ENCODE measurements at places on chromosomes 4 and X.

GRCh38 chrX:15410947-15411346, 26.7 kb upstream of the VEGFD start:
- DNase-seq = no peak

- no peak for DNase-seq
These were observed 115.7 kb upstream of the TEX13C start for GRCh38 chrX:125203737-125204578.

DNA sequence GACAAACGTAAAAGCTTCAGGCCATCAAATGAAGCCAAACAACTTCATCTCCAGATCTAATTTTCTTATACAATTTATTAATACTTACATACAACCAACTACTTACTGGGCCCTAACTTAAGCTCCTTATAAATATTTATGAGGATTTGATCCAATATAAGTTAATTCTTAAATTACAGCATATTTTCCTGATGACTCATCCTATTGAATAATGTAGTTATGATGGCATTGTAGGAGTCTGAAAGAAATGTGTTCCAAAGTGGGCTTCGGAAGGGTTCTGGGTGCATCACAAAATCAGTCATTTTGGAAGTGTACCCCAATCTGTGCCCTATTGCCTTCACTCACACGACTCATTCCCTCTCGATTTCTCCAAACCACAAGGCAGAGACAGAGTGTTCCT, 455.1 kb upstream of the CTSO start:
- no peak for DNase-seq

DNA sequence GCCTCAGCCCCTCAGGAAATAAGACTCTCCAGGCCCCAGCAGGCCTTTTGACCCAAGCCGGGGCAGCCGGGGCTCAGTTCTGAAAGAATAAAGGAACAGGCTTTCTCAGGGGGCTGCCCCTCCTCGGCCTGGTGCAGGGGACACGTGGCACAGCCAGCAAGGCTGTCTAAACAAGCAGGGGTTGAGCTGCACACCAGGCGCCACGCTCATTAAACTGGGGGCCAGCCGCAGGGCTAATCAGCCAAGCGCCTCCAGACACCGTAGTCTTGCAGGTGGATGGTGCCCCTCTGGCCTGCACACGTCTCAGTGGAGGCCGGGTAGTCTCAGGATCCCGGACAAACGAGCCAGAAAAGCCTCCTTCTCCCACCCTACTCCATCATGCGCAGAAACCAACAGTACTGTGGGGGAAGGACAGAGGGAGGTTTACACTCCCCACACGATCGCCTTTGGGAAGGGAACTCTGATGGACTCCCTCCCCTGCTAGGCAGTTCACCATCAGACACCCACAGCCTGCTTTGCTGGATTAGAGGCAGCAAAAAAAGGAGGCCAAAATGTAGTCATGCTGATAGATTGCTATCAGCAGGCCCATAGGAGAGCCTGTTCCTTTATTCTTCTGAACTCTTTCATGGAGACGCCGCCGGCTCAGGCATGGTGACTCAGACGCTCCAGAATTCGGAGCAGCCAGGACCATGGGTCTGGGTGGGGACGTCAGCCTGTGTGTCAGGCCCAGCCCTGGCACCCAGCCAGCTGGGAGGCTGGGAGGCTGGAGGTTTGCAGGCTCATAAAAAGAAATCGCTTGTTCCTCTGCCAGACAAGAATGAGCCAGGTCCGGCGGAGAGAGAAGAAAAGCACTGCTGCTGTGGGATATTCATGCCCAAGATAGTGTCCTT, 342.4 kb downstream of the BCOR start:
- peak; percentile 95 for DNase-seq

DNA sequence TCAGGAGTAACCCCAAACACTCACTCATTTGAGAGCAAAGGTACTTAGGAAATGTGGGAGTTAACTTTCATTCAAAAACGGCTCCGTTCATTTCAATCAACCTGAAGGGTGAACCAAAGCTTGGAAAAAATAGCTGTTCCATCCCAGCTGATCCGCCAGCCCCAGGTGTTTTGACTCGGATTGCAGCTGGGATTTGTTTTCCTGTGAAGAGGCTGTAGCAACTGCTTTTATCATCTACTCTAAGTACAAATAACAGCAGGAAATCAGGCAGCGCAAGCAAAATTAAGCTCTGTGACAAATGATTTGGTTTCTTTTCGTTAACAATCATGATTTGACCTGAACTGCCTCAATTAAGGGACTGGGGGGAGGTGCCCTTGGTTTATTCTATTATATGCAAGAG, 154.7 kb downstream of the BEND2 start:
- DNase-seq = no peak

- DNase-seq = peak; percentile 72
These were observed 108.4 kb downstream of the DOCK11 start for GRCh38 chrX:118603981-118604380.

- no peak for DNase-seq
These were observed 107.4 kb downstream of the AFF1 start for GRCh38 chr4:87042221-87042620.

- no peak for DNase-seq
These were observed 14.0 kb upstream of the ART3 start for GRCh38 chr4:76060506-76060905.

- DNase-seq = peak; percentile 42
These were observed at the start of gene MAN2B2 for GRCh38 chr4:6574747-6575502. MAN2B2 (plus strand) TSS chr4:6575189; CDS start chr4:6575211, 22 bp downstream.

GRCh38 chrX:82591421-82591820, 916.7 kb upstream of the POU3F4 start:
- DNase-seq = no peak

- no peak for DNase-seq
These were observed 196.0 kb upstream of the DCAF8L1 start for GRCh38 chrX:28177202-28177601.

GRCh38 chr4:53378171-53378482, 686 bp downstream of the FIP1L1 start:
- DNase-seq = no peak

GRCh38 chr4:13627178-13627605, 333 bp downstream of the BOD1L1 start:
- peak; percentile 13 for DNase-seq

GRCh38 chrX:53186351-53186750, 38.7 kb downstream of the KDM5C start:
- DNase-seq = peak; percentile 25

GRCh38 chr4:825063-825970, 612 bp downstream of the CPLX1 start:
- peak; percentile 6 for DNase-seq

DNA sequence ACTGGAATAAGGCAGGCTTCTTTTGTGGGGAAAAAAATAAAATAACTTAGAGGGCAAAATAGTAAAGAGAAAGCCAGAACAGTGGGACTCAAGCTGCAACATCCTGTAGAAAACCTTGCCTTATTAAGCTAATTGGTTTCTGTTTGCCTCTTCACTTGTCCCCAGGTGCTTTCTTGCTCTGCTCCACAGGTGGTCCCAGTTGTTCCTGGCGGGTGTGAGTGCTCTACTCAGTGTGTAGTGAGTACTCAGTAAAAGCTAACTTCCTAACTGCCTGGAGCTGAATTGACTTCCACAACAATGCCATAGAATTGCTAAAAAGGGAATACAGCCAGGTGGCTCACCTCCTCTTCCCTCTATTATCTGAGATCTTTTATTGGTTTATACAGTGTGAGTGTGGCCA, 930.2 kb downstream of the C4orf33 start:
- DNase-seq = no peak

- DNase-seq = peak; percentile 26
These were observed 257.7 kb downstream of the THOC2 start for GRCh38 chrX:123475068-123475724.

DNA sequence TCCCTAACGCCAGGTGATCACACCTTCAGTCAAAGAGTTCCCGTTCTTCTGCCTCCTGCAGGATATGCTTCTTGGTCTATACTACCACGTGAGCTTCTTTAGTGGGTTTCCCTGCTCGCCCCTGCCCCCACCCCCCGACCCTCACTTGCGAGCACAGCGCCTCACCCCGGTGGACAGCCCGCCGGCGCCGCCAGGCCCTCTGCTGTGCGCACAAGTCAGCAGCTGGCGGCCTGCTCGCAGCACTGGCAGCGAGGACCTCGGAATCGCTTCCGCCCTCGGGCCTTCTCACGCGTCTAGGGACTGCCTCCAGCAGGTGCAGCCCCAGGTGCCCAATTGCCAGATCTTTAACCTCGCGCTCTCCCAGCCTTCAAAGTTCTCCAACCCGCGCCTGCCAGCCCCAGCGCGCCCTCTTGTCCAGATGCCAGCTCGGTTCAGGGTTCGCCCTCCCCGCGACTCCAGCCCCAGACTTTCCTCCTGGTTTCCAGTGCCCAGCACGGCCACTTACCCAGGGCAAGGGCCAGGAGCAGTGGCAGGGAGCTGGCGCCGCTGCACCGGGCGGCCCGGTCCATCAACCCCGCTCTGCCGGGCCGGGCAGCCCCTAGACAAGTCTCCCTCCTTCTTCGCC, 454 bp downstream of the BTC start:
- peak; percentile 13 for DNase-seq

- DNase-seq = peak; percentile 33
These were observed 24.2 kb upstream of the UBA6 start for GRCh38 chr4:67725132-67725531.

DNA sequence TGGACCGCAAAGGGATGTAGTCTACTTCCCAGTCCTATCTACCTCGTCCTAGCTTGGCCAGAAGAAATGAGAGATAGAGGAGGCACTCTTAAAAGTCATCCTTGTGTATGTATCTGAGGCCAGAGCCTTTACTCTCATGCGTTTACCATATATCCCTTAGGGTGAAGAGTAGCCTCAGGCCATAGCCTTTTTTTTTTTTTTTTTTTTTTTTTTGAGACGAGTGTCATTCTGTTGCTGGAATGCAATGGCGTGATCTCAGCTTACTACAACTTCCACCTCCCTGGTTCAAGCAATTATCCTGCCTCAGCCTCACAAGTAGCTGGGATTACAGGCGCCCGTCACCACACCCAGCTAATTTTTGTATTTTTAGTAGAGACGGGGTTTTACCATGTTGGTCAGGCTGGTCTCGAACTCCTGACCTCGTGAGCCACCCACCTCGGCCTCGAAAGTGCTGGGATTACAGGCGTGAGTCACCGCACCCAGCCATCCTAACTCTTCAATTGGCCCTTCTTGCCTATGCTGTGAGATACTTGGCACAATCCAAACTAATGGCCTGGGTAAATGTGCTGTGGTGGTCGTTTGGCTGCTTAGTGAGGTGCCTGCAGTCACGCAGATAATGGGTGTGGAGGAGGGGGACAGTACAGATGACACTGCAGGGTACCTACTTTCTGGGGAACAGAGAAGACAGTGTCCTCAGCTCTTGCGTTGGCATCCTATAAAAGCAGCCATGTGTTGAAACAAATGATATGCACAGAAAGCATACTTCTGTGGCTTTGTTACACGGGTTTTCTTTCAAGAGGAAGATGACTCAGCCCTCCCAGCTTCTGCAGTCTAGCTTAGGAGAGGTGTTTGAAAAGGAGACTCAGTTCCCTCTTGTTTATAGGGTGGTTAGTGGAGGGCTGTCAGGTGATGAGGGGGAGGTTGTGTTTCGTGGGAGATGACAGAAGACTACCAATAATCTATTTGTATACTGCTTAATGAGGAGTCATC, 10.4 kb upstream of the DGAT2L6 start:
- peak; percentile 60 for DNase-seq

GRCh38 chr4:66564901-66565651, 894.8 kb upstream of the EPHA5 start:
- DNase-seq = no peak

- peak; percentile 14 for DNase-seq
These were observed 18.5 kb downstream of the ETNPPL start for GRCh38 chr4:108744307-108744706.

DNA sequence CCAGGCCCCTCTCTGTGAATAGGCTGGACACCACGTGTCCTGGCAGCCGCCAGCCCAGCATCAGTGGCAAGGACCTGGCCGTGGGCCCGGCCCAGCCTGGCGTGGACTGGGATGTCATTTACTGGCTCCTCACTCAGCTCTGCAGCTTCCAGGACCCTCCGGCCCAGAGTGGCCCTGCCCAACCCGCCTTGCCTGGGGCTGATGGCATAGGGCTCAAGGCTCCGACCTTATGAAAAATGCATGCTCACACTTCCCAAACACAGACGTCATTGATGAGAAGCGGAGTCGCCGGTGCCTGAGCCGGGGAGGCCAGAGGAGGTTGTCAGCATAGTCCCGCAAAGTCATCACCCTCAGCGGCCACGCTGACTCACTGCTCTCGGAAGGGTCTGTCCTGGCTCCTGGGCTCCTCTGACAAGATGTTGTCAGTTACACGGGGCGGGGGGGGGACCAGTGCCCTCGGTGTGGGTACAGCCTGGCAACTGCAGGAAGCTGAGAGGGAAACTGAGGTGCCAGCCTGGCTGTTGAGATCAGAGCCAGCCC, 14.3 kb downstream of the CFAP99 start:
- peak; percentile 40 for DNase-seq

DNA sequence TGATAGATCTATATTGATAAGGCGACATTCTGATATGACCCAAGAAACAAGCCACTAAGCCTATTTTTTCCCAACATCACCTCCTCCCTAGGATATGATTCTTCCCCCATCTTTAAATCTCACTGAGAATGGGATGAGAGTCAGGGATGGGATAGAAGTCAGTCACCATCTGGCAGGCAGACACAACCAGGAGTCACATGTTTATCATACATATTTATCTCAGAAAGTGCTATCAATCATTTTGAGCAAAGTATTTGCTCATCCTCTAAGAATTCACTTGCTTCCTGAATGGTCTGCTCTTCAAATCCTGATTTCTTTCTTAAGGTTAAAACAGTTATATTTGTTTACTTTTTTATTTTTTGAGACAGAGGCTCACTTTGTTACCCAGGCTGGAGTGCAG, 20.3 kb downstream of the DNAAF6 start:
- DNase-seq = no peak

DNA sequence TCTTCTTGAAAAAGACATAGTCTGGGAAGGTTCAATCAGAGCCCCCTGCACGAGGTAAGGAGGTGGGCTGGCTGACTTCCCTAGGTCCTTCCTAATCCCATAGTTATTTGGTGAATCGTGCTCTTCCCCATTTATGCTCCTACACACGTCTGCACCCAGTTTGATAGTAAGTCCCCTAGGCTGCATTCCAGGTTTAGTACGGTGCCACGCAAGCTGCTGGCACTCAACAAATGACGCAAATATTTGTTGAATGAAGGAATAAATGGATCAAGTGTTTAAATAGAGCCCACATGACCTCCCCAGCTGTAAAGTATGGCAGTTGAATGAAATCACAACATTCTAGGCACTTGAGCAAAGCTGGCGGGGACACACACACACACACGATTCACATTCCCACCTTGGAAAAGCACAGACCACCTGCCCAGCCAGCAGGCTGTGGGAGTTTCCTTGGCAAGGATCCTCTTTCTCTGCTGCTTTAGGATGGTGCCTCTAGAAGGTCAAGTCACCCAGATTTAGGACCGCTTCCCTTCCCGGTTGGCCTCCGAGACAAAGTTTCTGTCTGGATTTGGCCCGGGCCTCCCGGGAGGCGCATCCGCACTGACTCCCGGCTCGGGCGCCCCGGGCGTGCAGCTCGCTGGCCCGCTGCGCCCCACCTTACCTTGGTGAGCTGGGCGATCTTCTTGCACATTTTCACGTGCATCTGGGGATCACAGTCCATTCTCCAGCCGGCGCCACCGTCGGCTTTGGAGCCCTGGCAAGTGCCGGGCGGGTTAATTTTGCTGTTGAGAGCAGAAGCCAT, 721 bp downstream of the FAM184B start:
- no peak for DNase-seq

Data from fibroblast of mammary gland (primary cell).